Pons (tissue), 1 donor: ENCODE measurements at places on chromosomes 5 and 9.

DNA sequence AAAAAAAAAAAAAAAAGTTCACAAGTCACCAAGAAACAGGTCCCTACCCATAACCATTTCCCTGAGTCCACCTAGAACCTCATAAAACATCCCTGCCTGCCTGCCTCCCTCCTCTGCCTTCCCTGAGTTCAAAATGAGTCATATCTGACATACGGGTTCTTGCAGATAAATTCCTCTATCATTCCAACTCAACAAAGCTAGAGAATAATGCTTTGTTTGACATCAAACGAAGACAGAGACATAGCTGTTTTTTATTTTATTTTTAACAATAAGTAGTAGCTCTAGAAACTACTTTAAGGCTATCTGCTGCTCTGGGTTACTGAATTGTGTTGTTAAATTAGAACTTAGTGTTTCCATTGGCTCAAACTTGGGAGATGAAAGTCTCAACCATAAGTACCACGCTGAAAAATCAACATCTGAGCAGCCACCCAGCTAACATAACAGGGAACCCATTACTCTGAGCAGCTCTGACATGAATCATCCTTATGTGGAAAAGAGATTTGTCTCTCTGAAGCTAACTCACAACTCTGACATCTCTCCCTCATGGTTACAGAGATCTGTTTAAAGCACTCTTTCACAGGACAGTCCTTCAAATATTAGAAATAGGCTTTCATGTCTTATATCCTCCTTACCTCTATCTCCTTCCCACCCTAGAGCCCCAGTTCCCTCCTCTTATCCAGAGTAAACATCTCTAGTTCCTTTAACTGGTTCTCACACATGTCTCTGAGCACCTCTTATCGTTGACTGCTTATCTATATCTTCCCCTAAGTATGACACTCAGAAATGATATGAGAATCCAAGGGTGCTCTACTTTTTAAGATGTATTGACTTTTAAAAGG is 12.1 kb downstream of the TMEM245 start:
- DNase-seq, result no peak

DNA sequence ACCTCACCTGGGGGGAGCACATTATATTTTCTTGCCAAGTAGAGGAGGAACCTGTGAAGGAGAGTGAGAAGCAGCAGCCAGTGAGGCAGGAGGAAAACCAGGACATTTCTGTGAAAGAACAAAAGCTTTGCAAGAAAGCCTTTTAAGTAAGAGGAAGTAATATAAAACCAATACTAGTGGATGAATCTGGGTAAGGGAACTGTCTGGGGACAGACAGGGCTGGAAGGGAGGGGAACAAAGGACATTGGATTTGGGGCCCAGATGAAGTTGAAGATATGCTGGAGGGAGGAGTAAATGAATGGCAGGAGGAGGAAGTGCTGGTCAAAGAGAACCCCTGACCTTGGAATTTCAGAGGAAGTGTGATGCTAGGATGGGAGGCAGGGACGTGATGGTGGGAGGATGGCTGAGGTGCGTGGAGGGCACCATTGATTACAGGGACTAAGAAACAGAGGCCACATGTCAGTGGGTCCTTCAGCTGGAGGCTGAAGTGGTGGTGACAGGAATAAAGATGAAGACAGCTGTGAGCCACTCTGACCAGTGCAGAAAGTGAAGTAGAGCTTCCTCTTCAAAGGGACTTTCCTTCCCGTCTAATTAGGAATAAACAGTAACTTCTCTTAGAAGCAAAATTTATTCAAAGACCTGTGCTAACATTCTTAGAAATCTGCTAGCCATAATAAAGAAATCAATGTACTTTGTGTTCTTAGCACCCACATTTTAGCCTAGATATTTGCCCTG is 43.5 kb upstream of the FABP6 start:
- DNase-seq, result no peak

- no peak for DNase-seq
Observed at GRCh38 chr5:54669285-54669684, 151.7 kb downstream of the SNX18 start.

GRCh38 chr5:149406203-149406978 is 27.3 kb upstream of the IL17B start:
- DNase-seq, result no peak
